ENCODE measurements at places on chromosomes 4 and X. TPM values are rescaled to one million over a fixed set of nuclear protein-coding genes. Genes with fewer than 3 reads are reported as not detected.
A peak's percentile ranks its signal among the peaks of the same experiment; 100 is the strongest.

GRCh38 chrX:44667771-44668170 lies 125.1 kb upstream of the FUNDC1 start:
- no peak for ATAC-seq

DNA sequence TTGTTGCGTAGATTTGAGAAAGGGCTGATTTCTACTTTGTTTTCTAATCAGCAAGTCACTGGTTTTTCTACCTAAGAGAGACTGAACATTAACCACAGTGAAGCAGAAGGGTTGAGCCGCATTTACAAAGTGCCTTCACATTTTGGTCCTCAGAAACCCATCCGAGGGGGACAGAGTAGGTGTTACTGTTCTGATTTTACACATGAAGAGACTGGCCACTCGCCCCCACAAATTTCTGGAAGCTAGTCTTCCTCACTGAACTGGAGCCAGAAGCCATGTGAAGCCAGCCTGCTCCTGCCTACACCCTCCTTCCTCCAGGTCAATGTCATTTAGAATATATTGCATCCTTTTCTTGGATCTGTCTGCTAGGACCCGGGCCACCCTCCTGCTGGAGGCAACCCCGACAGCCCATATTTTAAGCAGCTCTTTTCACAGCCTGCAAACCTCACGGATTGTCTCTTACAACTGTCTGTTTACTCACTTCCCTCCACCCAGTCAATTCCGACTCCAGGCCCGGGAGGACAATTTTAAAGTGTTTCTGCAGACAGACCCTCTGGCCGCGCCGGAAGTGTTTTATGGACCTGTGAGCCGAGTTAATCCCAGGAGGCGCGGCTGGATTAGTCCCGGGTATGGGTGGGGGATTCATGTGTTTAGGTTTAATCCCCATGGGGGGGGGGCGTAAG lies 73.2 kb upstream of the BCOR start:
- no peak for ATAC-seq

GRCh38 chr4:151540728-151541388 lies 131.9 kb downstream of the FHIP1A start:
- ATAC-seq, result no peak

DNA sequence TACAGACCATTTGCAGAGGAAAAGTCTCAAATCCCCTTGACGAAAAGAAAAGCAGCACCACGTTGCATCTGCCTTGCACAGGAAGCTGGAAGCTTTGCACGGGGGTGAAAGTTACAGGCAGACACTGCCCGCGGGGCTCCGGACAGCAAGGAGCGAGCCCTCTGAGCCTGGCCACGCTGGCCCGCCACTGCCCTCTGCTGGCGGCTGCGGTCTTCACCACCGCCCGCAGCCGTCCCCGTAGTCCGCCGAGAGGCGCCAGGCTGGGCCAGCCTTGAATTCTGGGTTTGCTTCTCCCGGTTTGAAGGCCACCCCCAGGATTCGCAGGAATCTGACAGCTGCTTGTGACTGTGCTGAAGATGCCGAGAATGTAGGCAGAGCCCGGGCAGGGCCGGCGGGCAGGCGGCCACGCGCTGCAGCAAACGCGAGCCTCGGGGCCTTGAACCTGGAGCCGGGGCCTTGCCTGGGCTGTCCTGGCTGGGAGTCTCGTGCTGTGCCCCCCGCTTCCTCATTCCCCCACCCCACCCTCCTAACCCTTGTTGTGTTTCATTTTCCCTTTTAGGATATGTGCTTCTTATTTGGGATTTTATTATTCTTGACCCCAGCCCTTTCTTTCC lies 49.2 kb downstream of the ENPP6 start:
- ATAC-seq, result peak; percentile 87

Gene TMPRSS11D
- total RNA-seq, result not detected

All from activated T-helper 17 cell treated with anti-CD3 and anti-CD28 coated beads, Interleukin-2, amount 50 U/mL, for 72 hours (primary cell).